NCI-H146 (cell line): ENCODE measurements at places on chromosomes 12 and 14.

- peak; percentile 84 for DNase-seq
Observed at GRCh38 chr12:96263449-96263902, 69.3 kb downstream of the ELK3 start.

DNA sequence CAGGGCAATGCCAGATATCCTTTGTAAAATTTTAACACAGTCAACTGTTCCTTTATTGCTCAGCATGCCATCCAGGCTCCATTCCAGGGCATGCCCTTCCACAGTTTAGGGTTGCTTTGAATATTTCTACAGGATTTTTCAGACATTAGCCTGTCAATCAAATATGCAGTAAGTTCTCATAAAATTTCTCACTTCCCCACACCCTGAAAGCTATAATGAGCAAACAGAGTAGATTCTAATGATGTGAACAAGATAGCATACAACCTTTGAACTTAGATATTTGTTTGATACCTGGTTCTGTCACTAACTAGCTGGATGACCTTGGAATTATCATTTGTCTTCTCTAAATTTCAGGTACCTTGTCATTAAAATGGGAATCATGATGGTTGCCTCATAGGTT is 251.2 kb downstream of the SYT1 start:
- no peak for DNase-seq

GRCh38 chr14:53912021-53912420 is 44.6 kb downstream of the BMP4 start:
- DNase-seq: no peak

DNA sequence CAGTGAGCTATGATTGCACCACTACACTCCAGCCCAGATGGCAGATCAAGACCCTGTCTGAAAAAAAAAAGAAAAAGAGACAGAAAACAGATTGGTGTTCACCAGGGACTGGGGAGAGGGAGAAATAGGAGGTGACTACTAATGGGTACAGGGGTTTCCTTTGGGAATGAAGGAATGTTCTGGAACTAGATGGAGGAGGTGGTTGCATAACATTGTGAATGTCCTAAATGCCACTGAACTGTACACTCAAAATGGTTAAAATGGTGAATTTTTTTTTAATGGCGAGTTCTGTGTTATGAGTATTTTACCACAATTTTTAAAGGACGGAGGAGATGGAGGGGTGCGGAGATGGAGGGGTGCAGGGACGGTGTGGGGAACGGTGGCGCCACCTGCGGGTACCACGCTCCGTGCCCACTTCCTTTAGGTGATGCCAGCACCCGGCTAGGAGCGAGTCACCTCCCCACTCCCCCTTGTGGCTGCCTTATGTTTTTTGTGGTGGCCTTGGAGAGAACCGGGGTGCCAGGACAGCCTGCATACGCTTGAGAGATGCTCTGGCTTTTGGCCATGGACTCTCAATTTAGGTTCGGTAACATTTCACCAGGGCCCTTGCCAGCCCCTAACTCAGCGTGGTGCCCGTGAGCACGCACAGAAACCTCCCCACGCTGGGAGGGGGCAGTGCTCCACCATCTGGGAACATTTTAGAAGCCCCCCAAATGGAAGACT is 16.1 kb downstream of the UBC start:
- DNase-seq: peak; percentile 37

DNA sequence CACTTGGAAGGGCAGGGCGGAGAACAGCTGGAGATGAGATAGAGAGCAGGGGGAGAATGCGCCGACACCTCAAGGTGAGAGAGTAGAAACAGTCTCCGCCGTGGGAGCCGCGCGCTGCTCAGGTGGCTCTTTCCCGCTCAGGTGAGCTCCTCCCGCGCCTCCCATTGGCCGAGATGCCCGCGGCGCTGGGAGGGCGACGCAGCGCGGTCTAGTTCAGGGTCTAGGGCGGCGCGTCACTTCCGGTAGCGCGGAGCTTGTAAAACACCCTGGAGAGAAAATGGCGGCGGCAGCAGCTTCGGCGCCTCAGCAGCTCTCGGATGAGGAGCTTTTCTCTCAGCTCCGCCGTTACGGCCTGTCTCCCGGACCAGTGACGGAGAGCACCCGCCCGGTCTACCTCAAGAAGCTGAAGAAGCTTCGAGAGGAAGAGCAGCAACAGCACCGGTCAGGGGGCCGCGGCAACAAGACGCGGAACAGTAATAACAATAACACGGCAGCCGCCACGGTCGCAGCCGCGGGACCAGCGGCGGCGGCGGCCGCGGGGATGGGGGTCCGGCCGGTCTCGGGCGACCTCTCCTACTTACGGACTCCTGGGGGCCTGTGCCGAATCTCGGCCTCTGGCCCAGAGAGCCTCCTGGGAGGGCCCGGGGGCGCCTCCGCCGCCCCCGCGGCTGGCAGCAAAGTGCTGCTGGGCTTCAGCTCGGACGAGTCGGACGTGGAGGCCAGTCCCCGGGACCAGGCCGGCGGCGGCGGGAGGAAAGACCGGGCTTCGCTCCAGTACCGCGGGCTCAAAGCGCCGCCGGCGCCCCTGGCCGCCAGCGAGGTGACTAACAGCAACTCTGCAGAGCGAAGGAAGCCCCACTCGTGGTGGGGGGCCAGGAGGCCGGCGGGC is at the start of gene LEMD3:
Gene LEMD3 (plus strand): TSS at position 264 of the 889 bp plus-strand sequence. CDS start 14 bp downstream, at position 278.
- peak; percentile 97 for DNase-seq

- peak; percentile 33 for DNase-seq
Observed at GRCh38 chr12:28014196-28014595, 41.7 kb upstream of the PTHLH start.

DNA sequence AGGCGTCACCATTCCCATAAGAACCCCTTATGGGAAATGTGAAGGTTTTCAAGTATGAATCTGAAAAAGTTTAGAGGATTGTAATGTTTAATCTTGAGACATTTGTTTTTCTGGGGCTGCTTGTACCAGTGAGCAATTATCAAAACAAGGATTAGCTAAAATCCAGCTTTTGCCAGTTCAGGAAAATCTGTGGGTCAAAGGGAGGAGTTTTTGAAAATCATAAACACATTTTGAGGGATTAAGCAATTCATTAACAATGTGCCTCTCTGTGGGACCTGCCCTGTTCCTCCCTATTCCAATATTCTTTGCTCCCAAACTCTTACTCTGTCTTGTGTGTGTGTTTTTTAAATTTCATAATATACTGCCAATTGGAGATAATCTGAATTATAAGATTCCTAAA is 11.7 kb upstream of the DAAM1 start:
- no peak for DNase-seq

GRCh38 chr14:61511558-61511948 is 183.8 kb upstream of the HIF1A start:
- no peak for DNase-seq

GRCh38 chr14:54348001-54348611 is 48.7 kb upstream of the CDKN3 start:
- DNase-seq: peak; percentile 48

DNA sequence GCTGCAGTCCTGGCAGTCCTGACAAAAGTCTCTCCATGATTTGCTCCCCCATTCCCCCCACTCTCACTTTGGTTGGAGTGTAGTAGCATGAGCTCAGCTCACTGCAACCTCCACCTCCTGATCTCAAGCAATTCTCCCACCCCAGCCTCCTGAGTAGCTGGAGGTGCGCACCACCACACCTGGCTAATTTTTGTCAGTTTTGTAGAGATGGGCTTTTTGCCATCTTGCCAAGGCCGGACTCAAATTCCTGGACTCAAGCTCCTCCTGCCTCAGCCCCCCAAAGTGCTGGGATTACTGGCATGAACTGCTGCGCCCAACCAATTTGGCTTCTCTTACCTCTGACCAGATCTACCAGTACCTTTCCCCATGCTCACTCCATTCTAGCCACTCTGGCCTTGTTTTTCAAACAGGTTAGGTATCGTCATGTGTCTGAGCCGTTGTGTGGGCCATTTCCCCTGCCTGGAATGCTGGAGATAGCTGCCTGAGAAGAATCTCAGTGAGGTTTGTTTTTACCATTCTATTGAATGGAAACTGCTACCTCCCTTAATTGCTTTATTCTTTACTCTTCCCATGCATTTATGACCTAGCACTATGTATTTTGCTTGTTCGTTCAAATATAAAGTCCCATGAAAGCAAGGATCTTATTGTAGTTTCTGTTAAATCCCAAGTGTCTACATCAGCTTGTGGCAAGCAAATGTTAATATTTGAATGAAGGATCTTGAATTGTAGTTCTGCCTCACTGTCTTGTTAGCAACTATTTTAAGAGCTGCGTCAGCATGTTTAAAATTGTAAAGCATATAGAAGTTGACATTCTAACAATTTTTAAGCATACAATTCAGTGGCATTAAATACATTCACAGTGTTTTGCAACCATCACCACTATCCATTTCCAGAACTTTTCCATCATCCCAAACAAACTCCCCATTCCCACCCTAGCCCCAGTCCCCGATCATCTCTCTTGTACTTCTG is 39.7 kb downstream of the CPSF6 start:
- DNase-seq: no peak
